SK-N-MC (cell line): ENCODE measurements at places on chromosomes 5 and 9.

DNA sequence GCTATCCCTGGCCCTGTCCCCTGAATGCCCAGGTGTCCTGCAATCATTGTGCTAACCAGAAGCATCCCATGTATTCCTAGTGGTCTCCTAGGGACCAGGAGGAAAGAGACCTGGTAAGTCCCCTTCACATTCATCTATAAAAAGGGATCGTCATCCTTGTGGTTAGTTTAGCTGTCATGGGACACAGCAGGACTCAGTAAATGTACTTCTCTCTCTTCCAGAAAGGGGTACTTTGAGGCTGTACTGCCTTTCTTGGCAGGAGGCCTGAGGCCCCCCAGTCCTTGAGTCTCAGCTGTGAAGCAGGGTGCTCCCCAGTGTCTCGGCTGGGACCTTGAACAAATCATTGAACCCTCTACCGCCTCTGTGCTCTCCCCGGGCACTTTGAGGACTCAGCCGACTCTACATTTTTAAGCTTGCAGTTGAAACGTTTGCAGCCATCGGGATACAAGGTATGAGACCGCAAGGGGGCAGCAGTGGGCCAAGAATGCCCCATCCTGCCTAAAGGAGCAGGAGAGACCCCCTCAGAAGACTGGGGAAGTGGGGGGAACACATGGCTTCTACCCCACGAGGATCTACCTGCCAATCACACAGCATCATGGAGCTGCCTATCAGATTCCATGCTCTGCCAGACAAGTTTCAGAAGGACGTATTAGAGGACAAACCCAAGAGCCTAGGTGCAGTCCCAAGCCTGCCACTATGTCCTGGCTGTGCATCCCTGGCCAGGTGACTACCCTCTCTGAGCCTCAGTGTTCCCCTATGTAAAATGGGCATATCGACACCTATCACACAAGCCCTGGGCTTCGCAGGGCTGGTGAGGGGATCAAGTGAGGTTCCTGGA is 2.4 kb upstream of the PHYKPL start:
- peak; percentile 24 for DNase-seq

DNA sequence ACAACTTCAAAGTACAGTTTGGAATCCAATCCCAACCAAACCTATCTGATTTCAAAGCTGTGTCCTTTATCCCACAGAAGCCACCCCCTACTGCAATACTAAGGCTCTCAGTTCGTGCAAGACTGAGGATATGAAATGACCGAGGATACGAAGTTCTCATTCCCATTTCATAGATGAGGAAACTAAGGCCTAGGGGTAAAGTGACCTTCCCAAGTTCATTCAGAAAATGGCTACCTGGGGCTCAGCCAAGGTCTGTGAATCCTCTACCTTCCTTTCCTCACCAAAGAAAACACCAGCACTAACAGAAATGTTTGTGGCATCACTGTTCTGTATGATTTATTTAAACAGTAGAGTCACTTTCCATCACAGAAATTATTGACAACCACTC is 5.4 kb downstream of the KIAA1191 start:
- no peak for DNase-seq

- no peak for DNase-seq
Measured at GRCh38 chr5:153209016-153209415, 281.5 kb upstream of the GRIA1 start.

- DNase-seq, result no peak
Measured at GRCh38 chr5:173665326-173665725, 48.9 kb upstream of the BOD1 start.

GRCh38 chr5:178227138-178227659 is 5.4 kb downstream of the PHYKPL start:
- DNase-seq, result no peak

DNA sequence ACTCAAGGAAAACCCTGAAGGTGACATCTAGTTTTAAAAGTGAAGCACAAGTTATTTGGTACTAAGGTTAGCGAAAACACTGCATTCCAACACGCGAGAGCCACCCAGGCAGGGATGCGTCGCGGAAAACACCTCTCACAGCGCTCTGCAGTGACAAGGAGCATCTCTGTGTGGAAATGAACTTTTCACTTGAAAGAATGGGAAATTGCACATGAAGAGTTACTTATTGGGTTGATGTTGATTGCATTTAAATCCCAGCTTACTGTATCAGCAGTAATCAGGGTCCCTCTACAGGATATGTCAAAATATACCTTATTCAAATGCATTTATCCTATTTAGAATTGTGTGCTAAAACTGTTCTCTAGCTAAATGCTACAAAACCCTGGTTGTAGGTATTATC is 144.4 kb downstream of the BNC2 start:
- DNase-seq, result peak; percentile 79
